ENCODE measurements at places on chromosomes 11 and 22. TPM values are rescaled to one million over a fixed set of nuclear protein-coding genes. Genes with fewer than 3 reads are reported as not detected.

Gene GAL3ST1
- 0.93 TPM for total RNA-seq

Gene BTG4
- total RNA-seq: not detected

Gene CSF2RB
- total RNA-seq: 2.6 TPM

Gene MMP12
- total RNA-seq: not detected

Gene MFRP
- not detected for total RNA-seq

Gene BDNF
- 0.09 TPM for total RNA-seq

Gene AIP
- 50.8 TPM for total RNA-seq

Data from right cardiac atrium (tissue), 5 donors.